SJSA1 (cell line): ENCODE measurements at places on chromosomes 3 and 15.

DNA sequence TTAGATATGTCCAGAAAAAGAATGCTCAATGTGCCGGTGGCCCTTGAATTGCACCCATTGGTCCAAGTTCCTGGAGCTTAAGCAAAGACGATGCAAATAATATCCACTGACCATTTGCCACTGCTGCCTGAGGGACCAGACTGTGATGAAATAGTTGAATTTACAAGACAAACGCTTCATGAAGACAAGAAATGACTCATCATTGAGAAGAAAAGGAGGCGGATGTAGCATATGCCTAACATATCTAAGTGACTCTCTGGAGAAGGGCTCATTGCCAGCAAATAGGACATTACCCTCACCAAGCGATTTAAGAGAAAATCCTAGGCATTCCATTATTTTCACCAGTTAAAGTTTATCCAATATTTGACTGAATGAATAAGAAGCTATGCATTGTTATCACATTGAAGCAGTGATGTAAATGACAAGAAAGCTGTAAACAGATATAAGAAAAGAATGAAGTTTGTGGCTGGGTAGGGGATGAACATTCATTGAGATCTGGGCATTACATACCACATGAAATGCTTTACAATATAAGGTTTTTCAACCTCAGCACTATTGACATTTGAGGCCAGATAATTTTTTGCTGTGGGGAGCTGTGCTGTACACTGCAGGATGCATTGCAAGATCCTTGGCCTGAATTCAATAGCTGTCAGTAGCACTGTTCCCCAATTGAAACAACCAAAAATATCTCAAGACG lies 48.9 kb upstream of the CPNE4 start:
- DNase-seq: peak; percentile 33

GRCh38 chr3:143170676-143171075 lies 51.1 kb downstream of the CHST2 start:
- DNase-seq: no peak

DNA sequence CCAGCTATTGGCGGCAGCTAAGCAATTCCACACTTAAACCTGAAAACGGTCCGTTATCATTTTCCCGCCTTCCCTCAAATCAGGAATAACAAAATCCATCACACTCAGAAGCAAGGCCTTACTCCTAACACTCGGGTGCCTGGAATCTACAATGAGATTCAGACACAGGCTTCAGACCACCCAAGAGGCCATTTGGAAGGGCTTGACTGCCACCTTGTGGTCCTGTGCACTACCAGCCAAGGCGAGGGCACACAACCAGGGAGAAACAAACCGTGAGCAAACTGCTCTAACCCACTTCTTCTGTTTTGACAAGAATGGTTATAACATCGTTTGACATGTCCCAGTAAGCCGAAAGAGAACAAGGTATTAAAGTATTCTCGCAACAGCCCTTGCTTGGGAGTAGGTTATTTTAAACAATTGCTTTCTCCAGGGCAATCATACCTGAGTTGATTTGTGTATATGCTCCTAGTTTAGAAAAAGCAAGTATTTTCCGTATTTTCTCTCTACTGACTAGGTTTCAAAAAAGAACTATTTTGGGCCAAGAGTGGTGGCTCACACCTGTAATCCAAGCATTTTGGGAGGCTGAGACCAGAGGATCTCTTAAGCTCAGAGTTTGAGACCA lies 40.1 kb upstream of the TAFA4 start:
- DNase-seq: peak; percentile 67

DNA sequence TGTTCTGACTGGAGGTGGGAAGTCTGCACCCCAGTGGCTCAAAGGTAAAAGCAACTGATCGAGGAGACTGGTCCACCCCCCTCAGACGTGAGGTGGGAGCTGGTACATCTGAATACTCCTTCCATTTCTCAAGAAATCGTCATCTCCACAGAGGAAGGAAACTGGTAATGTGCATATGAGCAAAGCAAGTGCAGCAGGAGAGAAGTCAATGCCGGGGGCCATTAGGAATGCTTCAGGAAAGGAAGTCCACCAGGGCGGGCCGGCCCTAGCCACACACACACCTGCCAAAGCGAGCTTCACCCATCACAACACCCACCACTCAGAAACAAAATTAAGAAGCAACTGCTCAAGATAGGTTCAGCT lies 8.5 kb downstream of the TBC1D2B start:
- DNase-seq: no peak

GRCh38 chr3:35970793-35971192 lies 331.5 kb downstream of the ARPP21 start:
- DNase-seq: no peak

DNA sequence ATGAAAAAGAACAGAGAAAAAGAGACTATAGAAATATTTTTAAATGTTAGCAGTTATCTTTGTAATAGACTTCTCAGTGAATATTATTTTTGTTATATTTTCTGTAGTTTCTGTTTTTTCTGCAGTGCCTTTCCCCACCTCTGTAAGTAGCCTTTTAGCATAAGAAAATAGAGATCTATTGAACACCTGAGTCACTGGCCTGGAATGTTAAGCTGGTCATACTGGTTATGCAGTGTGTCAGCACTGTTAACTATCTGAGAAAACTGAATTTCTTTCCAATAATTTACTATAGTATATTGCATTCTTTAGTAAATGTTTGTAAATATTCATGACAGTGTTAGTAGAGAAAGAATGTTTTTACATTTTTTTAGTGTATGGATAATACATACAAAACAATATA lies 79.8 kb downstream of the NECTIN3 start:
- no peak for DNase-seq
